Myocyte (in vitro differentiated cells): ENCODE measurements at places on chromosomes 3 and 15. TPM values are rescaled to one million over a fixed set of nuclear protein-coding genes. Genes with fewer than 3 reads are reported as not detected.
A peak's percentile ranks its signal among the peaks of the same experiment; 100 is the strongest.

Gene VGLL3
- total RNA-seq: 63.1 and 69.8 TPM in 2 replicates

DNA sequence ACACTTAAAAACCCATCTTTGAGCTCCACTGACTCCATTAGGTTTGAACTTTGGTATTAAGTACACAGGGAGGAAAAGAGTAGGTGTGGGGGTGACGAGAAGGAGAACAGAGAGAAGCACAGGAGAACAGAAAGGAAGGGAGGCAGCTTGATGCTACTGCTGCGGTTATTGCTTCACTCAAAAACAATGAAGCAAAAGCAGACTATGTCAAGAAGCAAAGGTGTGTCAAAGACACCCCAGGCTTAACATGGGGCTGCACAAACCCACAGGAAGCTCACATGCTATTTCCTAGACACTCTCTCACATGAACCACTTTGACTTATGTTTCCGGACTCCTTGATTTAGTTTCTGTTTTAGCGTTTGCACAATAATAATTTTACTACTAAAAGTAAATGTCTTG lies 961.0 kb upstream of the CFAP20DC start:
- no peak for DNase-seq

DNA sequence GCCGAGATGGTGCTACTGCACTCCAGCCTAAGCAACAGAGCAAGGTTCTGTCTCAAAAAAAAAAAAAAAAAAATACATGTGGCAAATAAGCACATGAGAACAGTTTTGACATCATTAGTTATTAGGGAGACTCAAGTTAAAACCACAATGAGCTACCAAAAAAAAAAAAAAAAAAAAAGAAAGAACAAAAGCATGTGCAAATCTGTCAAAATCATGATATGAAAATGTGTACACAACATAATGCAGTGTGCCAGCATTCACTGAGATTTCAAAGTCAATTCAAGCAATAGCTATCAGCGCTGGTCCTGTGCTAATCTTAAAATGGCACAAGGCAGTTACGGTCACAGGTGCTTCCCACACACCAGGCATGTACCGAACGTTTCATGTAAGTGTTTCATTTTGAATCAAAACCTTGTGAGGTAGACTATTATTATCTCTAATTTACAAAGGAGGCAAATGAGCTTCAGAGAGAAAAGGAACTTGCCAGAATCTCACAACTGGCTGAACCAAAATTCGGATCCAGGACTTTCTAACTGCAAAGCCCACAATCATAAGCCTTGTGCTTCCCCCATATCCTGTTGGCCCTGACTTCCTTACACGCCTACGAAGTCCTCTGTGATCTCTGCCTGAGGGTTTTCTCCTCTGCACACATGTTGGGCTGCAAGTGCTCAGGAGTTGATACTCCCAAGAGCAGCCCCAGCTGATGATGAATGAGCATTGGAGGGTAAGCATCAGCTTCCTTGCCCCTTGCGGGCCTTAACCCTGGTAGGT lies 200.1 kb upstream of the PROK2 start:
- DNase-seq: no peak

Gene DPPA2
- not detected in 2 replicates for total RNA-seq

DNA sequence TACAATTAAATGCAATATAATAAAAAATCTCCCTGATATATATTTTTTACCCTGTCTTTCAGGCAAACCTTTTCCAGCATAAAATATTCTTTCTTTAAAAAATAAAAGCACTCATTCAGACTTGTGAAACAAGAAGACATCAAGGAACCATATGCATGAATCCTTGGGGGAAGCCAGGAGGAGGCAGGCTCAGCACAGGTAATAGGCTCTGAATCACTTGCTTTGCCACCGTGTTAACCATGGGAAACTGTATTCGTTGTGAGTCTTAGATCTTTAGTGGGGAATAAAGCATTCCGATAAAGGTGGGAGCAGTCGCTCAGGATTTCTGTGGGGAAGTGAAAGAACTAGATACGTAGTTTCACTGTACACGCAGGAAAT lies 42.4 kb downstream of the FBN1 start:
- DNase-seq: no peak

GRCh38 chr15:39330061-39330460 lies 250.8 kb upstream of the THBS1 start:
- no peak for DNase-seq

DNA sequence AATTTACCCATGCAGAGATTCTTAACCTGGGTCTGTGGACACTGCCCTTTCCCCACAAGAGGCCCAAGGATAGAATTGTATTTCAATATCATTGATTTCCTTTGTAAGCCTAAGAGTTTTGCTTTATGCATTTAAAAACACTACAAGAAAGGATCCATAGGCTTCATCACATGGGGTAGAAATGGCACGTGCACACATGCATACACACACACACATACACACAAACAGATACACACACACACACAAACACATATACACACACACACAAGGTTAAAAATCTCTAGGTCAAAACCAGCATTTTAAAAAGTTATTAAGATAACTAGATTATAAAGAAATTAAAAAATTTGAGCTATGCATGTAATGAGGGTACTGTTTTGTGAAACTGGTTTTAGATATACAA lies 35.5 kb upstream of the CD47 start:
- no peak for DNase-seq

GRCh38 chr15:60590935-60591495 lies 112.1 kb upstream of the ICE2 start:
- DNase-seq: peak; percentile 78
